ENCODE measurements at places on chromosomes 13 and 19.
A peak's percentile ranks its signal among the peaks of the same experiment; 100 is the strongest.

DNA sequence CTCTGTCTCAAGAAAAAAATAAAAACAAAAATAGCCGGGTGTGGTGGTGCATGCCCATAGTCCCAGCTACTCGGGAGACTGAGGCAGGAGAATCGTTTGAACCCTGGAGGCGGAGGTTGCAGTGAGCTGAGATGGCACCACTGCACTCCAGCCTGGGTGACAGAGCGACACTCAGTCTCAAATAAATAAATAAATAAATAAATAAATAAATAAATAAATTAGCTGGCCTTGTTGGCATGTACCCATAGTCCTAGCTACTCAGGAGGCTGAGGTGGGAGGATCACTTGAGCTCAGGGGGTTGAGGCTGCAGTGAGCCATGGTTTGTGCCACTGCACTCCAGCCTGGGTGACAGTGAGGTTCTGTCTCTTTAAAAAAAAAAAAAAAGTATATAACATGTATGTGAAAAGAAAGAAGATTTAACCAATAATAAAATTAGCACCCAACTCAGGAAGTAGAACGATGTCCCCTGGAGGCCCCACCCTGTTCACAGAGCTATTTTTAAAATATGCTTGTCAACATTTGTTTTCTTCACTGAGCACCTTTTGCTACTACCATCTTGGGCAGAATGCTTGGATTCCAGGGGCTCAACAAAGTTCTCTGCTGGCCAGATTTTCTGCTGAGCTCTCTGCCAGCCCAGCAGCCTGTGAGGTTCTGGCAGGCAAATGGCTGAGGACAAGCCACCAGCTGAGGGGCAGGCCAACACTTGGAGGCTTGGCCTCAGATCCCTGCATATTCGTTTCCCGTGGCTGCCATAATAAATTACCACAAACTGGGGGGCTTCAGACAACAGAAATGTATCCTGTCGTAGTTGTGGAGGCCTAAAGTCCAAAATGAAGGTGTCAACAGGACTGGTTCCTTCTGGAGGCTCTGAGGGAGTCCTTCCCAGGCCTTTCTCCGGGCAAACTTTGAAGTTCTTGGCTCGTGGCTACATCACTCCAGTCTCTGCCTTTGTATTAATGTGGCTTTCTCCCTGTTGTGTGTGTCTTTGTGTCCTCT lies 5.2 kb downstream of the SLC25A42 start:
- no peak for DNase-seq

DNA sequence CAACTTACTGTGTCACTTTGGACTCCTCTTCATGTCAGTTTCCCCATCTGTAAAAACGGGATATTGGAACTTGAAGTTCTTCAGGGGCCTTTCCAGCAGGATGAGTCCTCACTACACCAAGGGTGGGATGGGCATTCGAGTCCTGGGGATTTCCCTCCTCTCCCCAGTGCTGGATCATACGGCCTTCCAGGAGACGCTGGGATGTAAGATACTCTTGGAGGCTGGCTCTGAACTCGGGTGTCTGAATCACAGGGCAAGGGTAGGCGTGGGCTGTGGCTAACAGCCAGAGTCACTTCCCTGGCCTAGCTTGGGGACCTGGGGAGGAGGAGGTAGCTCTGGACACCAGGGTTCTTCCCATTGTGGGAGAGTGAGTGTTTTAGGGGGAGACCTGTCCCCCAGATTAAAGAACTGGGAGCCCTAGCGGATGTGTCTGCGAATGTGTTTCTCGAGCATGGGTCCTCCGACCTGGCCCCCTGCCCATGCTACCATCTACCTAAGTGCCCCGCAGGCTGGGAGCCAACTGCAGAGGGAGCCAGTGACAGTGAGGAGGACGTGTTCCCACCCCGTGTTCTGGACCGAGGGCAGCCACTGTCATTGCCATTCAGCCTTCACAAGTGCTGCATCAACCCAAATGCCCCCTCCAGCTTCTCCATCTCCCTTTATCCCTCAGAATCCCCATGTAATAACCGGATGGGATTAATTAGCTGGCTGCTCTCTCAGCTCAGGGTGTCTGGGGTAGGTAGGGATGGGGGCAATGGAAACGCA lies 2.4 kb upstream of the CYTH2 start:
- DNase-seq = no peak

- DNase-seq = no peak
These were observed 104.9 kb downstream of the HSPH1 start for GRCh38 chr13:31056644-31057271.

GRCh38 chr13:95245071-95245470 lies 56.2 kb downstream of the ABCC4 start:
- no peak for DNase-seq

DNA sequence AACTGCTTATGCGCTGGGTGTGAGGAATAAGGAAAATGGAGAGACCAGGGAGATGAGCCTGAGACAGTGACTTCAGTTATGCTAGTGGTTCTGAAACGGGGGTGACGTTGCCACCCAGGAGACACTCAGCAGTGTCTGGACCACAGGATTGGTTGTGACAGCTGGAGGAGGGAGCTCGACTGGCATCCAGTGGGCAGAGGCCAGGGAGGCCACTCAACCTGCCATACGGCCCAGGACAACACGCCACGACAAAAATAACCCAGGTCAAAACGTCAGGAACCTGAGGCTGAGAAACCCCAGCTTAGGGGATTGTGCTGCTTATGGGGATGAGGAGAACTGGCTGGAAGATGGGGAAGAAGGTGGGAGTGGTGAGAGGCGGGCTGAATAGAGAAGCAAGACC lies 10.4 kb downstream of the ZSCAN5A start:
- DNase-seq = no peak

DNA sequence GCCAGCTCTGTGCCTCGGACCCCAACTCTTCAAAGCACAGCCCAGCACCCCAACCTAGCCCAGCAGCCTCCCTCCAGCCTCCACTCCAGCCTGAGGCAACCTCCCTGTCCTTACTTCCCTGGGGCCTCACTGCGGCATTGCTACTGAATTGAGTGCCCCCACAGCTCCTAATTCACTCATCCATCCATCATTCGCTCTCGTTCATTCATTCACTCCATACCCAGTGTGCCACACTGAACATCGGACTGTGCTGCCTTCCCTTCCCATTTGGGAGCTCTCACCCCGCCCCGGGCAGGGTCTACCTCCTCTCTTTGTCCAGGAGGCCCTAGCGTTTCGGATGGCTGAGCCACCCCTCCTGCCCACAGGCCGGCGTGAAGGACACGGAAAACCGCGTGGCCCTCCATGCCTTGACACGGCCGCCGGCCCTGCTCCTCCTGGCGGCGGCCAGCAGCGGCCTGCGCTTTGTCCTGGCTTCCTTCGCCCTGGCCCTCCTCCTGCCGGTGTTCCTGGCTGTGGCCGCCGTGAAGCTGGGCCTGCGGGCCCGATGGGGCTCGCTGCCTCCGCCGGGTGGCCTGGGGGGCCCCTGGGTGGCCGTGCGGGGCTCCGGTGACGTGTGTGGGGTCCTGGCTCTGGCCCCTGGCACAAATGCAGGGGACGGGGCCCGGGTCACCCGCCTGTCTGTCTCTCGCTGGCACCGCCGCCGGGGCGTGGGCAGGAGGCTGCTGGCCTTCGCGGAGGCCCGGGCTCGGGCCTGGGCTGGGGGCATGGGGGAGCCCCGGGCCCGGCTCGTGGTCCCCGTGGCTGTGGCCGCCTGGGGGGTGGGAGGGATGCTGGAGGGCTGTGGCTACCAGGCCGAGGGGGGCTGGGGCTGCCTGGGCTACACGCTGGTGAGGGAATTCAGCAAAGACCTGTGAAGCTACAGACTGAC lies 1.3 kb downstream of the NAT14 start:
- DNase-seq = no peak

- no peak for DNase-seq
These were observed 295.1 kb upstream of the SLITRK5 start for GRCh38 chr13:87376081-87376480.

- peak; percentile 32 for DNase-seq
These were observed 900 bp downstream of the PPP1R13L start for GRCh38 chr19:45403781-45404556.

- no peak for DNase-seq
These were observed at the start of gene KHSRP for GRCh38 chr19:6424195-6424938. TSS of gene KHSRP (minus strand) at chr19:6424811. CDS start at chr19:6424701, 110 bp downstream.

GRCh38 chr19:48779636-48780035 lies 24.3 kb downstream of the FGF21 start:
- no peak for DNase-seq

- peak; percentile 59 for DNase-seq
These were observed at the start of gene ZNF433 for GRCh38 chr19:12035220-12036172. TSS of gene ZNF433 (minus strand) at chr19:12035679. CDS start at chr19:12035539, 140 bp downstream.

- DNase-seq = no peak
These were observed 27.8 kb downstream of the OPA3 start for GRCh38 chr19:45556835-45557234.

- no peak for DNase-seq
These were observed 25.7 kb upstream of the C13orf46 start for GRCh38 chr13:113999618-113999910.

DNA sequence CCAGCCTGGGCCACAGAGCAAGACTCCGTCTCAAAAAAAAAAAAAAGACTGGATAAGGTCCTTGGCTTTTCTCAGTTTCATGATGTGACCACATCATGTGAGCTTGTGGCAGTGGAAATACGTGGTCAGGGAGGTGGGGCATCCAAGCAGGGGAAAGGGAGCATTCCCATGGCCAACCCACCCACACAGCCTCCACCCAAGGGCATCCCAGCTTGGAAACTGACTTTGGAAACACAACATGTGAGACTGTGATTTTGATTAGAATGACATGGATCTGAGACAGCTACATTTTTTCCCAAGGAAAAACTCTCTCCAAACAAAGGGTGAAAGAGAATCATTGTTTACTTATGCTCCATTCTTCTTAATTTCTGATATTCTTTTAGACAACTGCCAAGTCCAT lies 405.0 kb upstream of the ZNF507 start:
- DNase-seq = no peak

DNA sequence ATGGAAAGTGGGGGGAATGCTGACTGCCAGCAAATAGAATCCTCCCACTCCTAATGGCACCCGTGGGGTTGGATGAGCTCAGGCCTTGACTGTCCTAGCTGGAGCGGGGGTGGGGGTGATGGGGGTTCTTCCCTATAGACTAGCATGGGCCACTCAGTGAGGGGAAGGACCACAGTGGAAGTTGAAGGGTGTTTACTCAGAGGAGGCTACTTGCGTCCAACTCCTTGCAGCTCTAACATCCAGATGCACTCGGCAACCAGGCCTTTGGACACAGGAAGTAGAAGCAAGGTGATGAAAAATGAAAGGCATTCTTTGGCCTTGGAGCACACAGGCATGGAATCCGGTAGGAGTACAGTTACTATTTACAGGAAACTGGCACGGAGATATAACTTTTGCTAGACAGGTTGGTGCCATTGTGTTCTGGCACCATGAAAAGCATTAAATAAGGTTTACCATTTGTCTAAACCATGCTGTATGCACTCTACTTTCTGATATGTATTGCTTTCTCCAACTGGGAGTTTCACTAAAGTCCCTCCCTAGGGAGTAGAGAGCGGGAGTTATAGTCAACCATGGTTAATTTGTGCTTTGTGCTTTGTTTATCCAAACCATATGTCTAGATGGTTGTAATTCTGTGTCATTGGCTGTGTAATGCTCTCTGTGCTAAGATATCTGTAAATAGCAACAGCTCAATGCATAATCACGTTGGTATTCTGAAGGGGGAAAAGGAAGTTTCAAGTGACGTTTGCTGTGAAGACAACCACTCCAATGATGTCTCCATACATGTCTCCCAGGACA lies 125.3 kb downstream of the TSHZ3 start:
- no peak for DNase-seq

DNA sequence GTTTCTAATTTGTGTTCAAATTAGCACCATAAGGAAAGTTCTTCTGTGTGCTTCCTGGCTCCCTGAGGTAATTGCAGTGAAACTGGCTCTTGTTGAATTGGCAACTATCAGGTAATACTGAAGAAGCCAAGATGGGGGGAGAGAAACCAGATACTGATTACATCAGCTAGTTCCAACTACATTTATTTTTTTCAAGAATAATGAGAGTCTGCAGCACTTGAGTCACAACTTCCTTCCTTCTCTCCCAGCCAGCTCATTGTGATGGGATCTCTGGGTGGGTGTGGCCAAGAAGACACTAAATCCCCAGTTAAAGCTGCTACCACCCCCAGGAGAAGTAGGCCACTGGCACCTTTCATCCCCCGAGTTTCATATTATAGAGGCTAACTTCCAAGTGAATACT lies 100.7 kb upstream of the RXFP2 start:
- no peak for DNase-seq

GRCh38 chr19:16920816-16921529 lies 32.2 kb downstream of the F2RL3 start:
- DNase-seq = no peak

- no peak for DNase-seq
These were observed 10.4 kb downstream of the BORCS8 start for GRCh38 chr19:19181488-19181998.

DNA sequence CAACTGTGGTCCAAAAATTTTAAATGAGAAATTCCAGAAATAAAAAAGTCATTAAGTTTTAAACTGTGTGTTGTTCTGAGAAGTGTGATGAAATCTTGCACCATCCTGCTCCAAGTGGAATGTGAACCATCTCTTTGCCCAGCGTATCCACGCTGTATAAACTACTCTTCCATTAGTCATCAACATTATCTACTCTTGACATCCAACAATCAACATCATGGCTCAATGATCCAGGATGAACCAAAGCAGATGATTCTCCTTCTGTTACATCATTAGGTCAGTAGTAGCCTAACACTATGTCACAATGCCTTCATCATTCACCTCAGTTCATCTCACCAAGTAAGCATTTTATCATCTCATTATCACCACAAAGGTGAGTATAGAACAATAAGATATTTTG lies 55.3 kb downstream of the SUCLA2 start:
- DNase-seq = no peak

DNA sequence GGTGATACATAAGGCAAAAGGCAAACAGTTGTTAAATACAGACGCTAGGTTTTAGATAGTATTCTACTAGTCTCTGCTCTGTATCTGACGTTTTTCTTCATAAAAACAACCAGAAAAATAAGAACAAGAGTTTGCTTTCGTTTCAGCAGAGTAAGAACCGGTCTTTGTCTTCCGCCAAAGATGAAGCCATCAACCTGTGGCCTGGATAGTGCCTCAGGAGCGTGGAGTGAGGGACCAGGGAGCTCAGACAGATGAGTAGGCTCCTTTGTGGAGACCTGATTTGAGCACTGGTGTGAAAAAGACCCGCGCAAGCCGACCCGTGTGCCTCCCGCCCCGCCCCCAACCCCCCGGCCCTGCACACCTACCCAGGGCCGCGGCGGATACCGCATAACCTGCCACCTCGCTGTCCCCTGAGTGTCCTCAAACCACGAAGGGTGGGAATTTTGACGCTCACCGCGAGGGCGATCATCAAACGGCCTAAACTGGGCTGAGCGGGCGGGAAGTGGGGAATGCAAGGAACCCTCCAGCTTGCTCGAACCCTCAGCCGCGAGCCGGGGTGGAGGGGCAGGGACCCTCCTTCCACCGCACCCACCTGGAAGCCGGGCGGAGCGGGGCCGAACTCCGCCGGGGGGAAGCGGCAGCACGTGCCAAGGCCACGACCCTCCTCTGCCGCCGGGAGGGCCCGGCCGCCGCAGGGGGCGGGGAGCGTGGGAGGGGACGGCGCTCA lies 866 bp upstream of the LMO7 start:
- no peak for DNase-seq

- DNase-seq = no peak
These were observed 629 bp upstream of the LRRC63 start for GRCh38 chr13:46211116-46211482.

Data from stimulated activated CD4-positive, alpha-beta T cell treated with anti-CD3 and anti-CD28 coated beads, Interleukin-12 subunit alpha, Interleukin-12 subunit beta, amount 100 ng/mL, for 24 hours (primary cell).